ENCODE measurements at places on chromosomes 12 and 14.

DNA sequence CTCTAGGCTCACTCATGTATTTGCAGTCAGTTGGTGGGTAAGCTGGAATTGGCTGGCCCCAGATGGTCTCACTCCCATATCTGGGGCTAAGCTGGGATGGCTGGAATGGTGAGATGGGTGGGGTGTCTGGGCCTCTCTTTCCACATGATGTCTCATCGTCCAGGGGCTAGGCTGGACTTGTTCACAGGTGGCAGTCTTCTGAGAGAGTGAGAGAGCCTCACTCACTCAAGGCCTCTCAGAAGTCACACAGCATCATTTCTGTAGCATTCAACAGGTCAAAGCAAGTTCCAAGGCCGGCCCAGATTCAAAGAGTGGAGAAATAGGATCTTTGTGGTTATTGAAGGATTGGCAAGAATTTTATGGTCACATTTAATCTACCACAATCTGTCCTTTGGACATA is 102.7 kb downstream of the UNC79 start:
- no peak for DNase-seq

GRCh38 chr12:114425031-114425626 is 19.2 kb upstream of the TBX5 start:
- no peak for DNase-seq

DNA sequence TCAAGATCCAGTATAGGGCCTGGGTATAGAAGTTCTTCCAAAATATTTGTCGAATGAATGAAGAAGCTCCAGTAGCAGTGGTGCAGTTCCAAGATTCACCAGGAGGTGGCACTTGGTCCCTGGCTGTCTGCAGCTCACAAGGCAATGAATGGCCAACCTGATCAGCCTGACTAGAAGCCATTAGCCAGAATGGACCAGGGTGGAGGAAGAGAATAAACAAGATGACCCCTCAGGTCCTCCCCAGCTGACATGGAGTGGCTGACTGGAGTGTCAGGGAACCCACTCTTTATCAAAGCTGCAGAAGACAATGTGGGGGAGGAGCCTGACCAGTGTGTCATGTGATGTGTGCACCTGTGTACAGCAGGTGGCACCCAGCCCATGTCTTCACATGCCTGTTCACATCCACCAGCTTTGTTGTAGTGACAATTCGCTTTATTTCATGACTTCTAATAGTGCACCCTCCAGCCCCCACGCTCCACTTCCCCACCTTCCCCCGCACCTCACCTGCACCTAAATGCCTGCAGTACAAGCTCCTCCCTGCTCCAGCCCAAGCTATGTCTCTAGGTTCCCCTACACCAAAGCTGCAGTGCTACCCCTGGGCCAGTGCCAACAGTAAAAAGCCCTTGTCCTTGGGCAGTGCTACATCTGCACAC is 3.0 kb downstream of the LTBP2 start:
- peak; percentile 77 for DNase-seq

GRCh38 chr12:89261982-89262381 is 90.3 kb downstream of the DUSP6 start:
- DNase-seq = no peak

GRCh38 chr12:110312581-110313360 is 31.7 kb downstream of the ATP2A2 start:
- peak; percentile 25 for DNase-seq

DNA sequence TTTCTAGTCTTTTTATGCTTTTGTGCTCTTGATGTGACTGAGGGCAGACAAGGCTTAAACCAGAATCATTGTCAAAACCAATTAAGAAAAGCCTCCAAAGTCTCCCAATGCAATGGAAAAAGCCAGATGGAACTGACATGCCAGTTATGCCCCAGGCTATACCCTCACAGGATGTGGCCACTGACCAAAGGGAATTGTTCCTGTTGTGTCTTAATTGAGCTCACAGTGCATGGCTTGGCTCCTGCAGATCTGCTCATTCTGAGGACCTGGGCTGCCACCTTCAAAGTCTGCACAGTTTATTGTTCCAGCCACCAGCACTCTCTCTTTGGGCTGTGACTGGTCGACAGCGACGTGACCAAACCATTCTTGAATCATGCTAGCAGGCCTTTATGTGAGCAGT is 17.1 kb upstream of the BICD1 start:
- no peak for DNase-seq

GRCh38 chr12:130160711-130161231 is 1.5 kb upstream of the FZD10 start:
- DNase-seq = no peak

GRCh38 chr12:119649202-119649808 is 18.6 kb upstream of the PRKAB1 start:
- DNase-seq = no peak

GRCh38 chr12:57208631-57209282 is 7.8 kb upstream of the NXPH4 start:
- no peak for DNase-seq

DNA sequence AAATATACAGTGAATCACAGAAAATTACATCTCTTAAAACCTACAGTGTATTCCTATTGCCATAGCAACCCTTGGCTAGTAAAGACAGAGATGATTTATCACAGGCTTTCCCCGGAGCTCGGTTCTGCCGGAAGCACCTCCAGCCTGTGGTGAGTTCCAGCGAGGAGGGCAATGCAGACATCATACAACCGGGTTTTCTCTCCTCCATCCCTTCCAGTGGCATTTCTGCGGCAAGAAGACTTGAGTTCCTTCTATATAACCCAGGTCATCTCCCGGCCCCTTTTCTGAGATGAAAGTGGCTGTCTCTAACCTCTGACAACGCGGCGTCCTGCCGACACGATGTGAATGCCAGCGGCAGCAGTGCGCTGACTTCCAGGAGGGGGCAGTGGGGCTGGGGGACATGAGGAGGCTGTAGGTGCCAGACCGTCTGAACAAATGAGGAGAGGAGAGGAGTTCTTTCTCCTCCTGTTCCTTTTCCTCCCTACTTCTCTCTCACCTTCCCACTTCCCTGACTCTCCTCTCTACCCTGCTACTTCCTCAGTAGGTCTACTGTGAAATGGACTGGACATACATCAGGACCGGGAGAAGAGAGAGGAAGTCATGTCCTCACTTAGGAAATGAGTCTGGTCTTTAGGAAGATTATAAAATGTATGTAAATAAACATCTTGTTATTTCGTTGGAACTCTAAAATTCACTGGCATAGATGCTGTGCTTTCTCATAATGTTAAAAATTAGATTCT is 68.6 kb upstream of the MAX start:
- DNase-seq = peak; percentile 81

- no peak for DNase-seq
These were observed 33.9 kb downstream of the CCDC63 start for GRCh38 chr12:110880651-110881050.

DNA sequence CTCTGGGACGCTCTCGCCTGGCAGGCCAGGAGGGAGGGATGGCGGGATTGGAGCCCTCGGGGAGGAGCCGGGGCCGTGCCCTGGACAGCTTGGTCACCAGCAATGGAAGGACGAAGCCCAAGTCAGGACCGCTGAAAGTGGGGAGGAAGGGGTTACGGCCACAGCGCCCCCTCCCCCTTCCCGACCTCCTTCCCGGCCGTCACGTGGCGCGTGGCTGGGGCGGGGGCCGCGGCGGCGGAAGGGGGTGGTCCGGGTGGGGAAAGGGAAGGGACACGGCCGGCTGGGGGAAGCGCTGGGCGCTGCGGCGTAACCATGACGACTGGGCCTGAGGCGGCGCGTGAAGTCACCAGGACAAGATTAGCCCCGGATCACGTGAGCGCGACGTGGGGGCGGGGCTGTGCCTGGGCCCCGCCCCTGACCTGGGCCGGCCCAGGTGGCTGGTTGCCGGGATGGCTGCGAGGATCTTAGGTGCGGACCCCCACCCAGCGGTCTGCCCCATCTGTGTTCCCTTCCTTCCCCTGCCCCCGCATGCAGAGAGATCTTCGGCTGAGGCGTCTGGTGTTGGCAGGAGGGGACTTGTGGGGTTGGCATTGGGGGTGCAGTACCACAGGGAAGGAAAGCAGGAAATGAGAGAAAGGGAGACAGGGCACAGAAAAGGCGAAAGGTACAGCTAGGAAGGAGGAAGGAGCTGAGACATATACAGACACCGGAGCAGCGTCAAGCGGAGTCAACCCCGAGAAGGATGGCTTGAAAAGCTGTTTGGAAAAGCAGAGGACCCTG is 6.2 kb downstream of the MAP3K12 start:
- peak; percentile 77 for DNase-seq

DNA sequence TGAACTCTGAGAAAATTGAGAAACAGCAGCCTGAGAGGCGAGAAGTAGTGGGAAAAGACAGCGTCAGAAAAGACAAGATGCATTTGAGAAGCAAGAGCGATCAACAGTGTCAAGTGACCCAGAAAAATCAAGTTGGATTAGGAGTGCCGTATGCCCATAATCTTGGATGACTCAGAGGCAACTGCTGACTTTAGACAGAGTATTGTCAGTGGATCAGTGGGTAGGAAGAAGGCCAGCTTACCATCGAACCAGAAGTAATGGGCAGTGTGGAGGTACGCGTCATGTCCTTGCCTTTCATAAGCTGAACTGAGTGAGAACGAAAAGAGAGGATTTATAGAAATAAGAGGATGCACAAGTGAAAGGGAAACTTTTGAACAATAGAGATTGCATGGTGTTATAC is 151.0 kb upstream of the NAV3 start:
- DNase-seq = no peak

- no peak for DNase-seq
These were observed 64.7 kb downstream of the ZNF641 start for GRCh38 chr12:48285751-48286650.

DNA sequence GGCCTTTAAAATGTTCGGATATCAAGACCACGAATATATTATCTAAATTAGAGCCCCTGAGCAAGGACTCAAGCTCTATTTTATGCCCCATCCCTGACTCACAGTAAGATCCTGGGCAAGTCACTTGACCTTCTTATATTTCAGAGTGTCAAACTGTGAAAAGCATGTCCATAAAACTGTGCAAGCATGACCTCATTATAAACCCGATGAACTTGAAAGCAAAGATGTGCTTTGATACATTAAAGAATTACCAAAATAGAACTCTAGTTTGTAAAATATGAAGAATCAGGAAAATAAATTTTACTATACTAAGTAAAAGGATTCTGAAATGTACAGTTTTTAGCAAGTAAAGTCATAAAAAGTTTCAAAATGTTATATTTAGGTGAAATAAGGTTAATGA is 2.9 kb upstream of the CALM1 start:
- no peak for DNase-seq

- peak; percentile 92 for DNase-seq
These were observed 6.3 kb downstream of the YBX3 start for GRCh38 chr12:10716704-10717315.

DNA sequence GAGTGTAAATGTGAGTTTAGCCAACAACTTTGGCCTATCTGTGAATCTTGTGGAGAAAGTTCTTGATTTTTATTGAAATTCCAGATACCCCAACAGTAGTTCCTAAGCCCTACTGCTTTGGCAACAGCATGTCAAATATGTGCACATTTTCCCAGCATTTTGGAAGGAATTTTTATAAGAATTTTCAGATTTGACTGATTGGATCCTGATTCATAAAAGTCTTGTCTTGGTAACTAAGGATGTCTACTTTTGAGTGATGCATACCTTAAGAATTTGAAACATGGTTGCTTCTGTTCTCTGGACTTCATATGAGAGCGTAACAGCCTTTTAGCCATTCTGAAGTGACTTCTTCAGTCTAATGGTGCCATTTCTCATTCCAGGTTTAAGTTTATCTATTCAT is 106.7 kb downstream of the ANO4 start:
- no peak for DNase-seq

- DNase-seq = no peak
These were observed 11.7 kb upstream of the ERC1 start for GRCh38 chr12:979349-979748.

Measured in stromal cell of bone marrow (primary cell).